ENCODE measurements at places on chromosomes 7 and 10.

- no peaks in the 10 kb centered on the region for H3K4me1 ChIP-seq
- H3K27ac ChIP-seq, result no peak overlapping the region
- no peak overlapping the region for H3K4me3 ChIP-seq
- H3K27me3 ChIP-seq, result no peaks in the 10 kb centered on the region
- H3K36me3 ChIP-seq, result peaks cover 14% of the 10 kb centered on the region
These were observed 103.2 kb downstream of the ADCY1 start for GRCh38 chr7:45677311-45677900.

- H3K27me3 ChIP-seq, result no peaks in the 10 kb centered on the region
- no peak for DNase-seq
- H3K36me3 ChIP-seq, result peaks cover 8% of the 10 kb centered on the region
- no peak overlapping the region for H3K27ac ChIP-seq
These were observed 8.8 kb upstream of the CLDN3 start for GRCh38 chr7:73778801-73779389.

GRCh38 chr10:114256822-114257221 is 17.8 kb downstream of the VWA2 start:
- no peaks in the 10 kb centered on the region for H3K4me1 ChIP-seq
- DNase-seq, result no peak
- peaks cover 9% of the 10 kb centered on the region for H3K36me3 ChIP-seq
- H3K27ac ChIP-seq, result no peak overlapping the region

GRCh38 chr10:96304230-96304629 is at the start of gene DNTT:
Gene DNTT, plus strand, starts transcription at chr10:96304434. Its CDS starts 64 bp downstream, at chr10:96304498.
- H3K4me3 ChIP-seq, result no peak within 1 kb of the TSS
- peaks cover 9% of the 10 kb centered on the region for H3K4me1 ChIP-seq
- no peaks in the 10 kb centered on the region for H3K36me3 ChIP-seq

DNA sequence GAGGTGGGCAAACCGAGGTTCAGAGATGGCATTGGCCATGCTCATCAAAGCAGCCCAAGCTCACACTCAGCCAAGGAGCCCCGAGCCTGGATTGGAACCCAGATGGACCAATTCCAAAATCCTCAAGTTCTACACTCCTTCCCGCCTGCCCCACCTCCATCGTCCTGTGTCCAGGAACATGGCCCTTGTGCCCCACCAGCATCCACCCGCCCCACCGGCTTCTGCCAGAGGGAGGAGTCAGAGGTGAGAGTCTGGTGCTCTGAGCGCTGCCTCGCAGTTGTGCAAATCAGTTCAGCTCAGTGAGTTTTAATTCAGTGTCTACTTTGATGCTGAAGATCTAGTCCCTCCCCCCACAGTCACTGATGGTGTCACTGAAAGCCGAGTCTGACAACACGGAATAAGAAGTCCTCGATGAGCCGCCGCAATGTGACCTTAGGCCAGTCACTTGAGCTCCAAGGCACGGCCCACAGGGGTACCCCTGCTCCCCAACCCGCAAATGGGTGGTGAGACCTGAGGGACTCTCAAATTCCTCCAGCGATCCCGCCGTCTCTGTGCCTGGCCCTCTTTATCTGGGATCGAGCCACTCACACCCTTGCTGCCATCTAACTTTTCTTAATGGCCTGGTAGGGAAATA is 26.3 kb downstream of the PRKAG2 start:
- H3K4me3 ChIP-seq, result no peak overlapping the region
- H3K4me1 ChIP-seq, result no peaks in the 10 kb centered on the region
- no peaks in the 10 kb centered on the region for H3K36me3 ChIP-seq
- no peak for DNase-seq
- H3K27ac ChIP-seq, result no peak overlapping the region

DNA sequence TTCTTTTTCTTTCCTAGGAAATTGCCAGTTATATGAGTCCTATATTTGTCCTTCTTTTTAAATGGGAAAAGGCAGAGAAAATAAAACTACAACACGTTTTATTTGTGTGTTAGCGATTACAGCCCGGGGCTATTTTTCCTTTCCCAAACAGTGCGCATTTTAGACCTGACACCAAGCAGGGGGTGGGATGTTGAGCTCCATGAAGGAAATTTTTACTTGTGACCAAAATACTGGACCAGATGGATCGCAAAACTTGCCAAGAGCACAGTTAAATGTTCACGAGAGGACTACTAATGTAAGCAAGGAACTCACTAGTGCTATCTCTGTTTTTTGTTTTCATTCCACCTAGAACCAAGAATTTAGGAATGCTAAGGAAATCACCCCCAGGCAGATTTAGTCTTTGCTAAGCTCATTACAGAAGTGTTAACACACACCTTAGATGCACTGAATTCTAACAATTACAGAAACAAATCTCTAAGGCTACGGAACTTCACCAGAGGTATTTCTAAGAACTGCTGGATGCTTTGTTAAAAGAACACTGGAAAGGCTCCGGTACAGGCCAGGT is 114.8 kb downstream of the JAZF1 start:
- no peaks in the 10 kb centered on the region for H3K27me3 ChIP-seq
- no peak for DNase-seq
- no peak overlapping the region for H3K4me3 ChIP-seq

GRCh38 chr7:114943953-114944744 is 22.3 kb downstream of the MDFIC start:
- no peaks in the 10 kb centered on the region for H3K27me3 ChIP-seq
- H3K4me1 ChIP-seq, result peaks cover 4% of the 10 kb centered on the region
- H3K36me3 ChIP-seq, result no peaks in the 10 kb centered on the region
- H3K4me3 ChIP-seq, result no peak overlapping the region

DNA sequence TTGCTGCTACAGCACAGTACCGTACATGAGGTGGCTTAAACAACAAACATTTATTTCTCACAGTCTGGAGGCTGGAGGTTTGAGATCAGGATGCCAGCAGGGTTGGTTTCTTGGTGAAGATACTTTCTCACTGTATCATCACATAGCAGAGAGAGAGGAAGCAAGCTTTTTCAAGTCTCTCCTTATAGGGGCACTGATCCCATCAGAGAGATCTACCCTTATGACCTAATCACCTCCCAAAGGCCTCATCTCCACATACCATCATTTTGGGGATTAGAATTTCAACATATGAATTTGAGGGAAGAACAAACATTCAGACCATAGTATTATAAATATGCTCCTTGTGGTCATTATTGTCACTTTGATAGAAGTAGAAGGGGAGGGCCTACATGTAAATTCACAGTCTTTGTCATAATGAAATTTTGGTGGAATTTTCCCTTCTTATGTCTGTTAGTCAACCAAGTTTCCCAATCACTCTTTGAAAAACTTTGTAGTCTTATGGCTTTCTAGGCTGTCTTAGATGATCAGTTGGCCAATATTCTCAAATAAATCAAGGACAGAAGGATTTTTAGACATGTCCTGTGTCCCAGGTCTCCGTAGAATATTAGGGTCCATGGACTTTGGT is 606.2 kb downstream of the LRMDA start:
- DNase-seq, result no peak
- H3K27me3 ChIP-seq, result no peaks in the 10 kb centered on the region
- peaks cover 2% of the 10 kb centered on the region for H3K4me1 ChIP-seq
- peaks cover 12% of the 10 kb centered on the region for H3K36me3 ChIP-seq
- no peak overlapping the region for H3K4me3 ChIP-seq
